Left lobe of liver (tissue), 2 donors: ENCODE measurements at places on chromosomes 6 and 20.
A peak's percentile ranks its signal among the peaks of the same experiment; 100 is the strongest.

DNA sequence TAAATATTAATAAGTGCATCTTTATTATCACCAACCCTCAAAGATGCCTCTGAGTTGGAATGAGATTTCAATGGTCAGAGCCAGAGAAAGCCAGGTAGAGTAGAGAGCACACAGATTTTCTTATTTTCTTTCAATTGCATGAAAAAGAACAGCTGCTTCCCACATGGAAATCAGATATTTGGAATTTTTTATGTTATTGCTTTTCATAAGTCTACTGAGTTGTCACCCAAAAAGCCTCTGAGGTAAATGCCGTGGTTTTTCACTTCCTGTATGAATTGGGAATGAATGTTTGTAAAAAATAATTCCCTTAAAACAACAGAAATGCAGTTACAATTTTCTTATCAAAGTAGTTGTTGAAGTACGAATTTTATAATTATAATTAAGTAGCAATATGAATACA, 563.1 kb downstream of the RFPL4B start:
- no peak for DNase-seq

- DNase-seq, result no peak
Measured at GRCh38 chr6:138882369-138883017, 86.6 kb downstream of the ECT2L start.

DNA sequence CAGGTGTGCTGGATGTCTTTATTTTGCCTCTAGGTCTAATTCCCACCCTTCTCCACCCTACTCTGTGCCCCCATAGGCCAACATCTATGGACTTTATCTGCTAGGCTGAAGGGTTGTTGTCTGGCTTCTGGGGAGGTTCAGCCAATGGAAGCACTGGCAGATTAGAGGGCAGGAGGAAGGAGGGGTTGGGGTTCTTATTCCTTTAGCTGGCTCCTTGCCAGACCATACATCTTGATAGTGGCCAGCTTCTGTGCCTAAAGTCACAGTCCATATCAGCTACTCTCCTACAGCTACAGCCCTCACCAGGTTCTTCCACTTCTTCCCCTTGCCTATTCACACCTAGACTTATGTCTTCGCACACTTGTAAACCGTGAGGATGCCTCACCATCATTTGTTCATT, 41.1 kb downstream of the ROS1 start:
- DNase-seq, result no peak

- peak; percentile 70 for DNase-seq
Measured at GRCh38 chr6:132768051-132768517, 10.4 kb upstream of the VNN2 start.

DNA sequence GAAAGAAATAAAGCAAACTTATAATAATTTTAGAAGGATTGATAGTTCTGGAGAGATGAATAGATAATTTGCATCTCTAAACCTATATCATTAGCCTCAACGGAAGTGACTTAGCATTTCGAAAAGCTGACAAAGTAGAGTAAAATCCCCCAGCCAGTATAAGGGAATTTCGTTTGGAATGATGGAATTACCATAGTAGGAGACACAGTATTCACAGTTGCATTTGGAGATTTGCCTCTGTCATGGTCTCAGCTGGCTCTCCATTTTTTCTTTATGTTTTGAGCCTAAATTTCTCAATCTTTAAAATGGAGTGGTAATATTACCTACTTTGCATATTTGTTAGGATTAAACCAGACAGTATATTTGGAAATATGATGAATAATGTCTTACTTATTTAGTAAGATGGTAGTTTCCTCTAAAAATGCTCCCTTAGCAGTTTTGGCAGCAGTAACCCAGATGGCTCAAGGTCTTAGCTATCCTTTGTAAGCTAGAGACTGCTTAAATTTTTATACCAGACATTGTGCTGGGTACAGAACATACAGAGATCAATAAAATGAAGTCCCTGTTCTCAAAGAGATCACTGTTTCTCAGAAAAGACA, 58.2 kb downstream of the SMAP1 start:
- DNase-seq, result no peak

- no peak for DNase-seq
Measured at GRCh38 chr20:13219327-13220193, 1.5 kb upstream of the ISM1 start.

GRCh38 chr6:105677671-105678475, 275.0 kb upstream of the PREP start:
- DNase-seq, result no peak

DNA sequence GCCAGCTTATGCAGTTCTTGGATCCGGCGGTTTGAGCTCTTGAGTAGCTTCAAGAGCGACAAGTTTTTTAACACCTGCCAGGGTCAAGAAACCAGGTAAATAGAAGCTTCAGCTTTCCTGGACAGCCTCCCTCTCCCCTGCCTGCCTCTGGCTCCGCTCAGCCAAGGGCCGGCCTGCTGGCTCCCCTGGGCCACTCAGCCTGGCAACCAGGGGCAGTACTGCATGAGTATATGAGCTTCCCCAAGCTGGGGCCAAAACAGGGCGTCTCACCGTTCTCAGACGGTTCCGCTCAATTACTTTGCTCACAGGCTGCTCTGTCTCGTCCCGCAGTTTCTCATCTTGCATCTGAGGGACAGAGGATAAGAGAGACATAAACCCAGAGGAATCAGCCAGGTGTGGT, 856 bp downstream of the TP53TG5 start:
- DNase-seq, result no peak

GRCh38 chr6:87384038-87384437, 23.7 kb upstream of the CFAP206 start:
- DNase-seq, result no peak

- DNase-seq, result peak; percentile 94
Measured at GRCh38 chr20:51758978-51759544, 9.1 kb downstream of the ATP9A start.

DNA sequence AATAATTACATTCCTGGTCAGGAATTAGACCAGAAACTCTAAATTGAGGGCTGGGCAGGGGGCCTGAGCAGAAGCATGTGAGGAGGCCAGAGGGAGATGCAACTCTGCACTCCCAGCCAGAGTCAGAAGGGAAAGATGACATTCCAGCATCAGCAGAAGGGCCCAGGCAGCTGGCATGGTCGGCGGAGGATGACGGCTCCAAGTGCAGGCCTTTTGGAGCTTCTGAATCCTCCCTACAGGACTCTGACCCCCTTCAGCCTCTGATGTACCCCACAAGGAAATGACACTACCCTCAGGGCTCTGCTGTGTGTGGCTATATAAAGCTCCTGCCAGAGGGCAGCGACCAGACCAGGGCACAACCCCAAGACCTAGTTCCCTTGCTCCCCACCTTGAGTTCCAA, 1.9 kb downstream of the LRFN2 start:
- DNase-seq, result no peak
